HTR-8/SVneo (cell line): ENCODE measurements at places on chromosomes 2 and 18.

GRCh38 chr2:201931951-201932350 lies 101.7 kb upstream of the FZD7 start:
- DNase-seq: no peak

DNA sequence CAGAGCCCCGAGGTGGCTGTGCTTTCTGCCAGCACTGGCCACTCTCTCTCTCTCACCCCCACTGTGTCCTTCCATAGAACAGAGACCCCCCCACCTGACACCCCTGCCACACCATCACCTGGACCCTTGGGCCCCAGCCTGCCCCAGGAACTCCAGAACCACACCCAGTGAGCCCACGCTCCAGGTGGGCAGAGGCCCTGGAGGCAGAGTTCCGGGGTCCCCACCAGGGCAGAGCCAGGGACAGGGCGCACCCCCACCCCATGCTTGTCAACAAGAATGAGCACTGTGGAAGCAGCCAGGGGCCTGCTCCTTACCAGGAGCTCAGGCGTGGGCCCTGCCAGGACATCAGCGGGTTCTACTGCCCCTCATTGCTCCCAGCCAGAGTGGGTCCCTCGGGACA lies 14.6 kb downstream of the PASK start:
- no peak for DNase-seq

- no peak for DNase-seq
Observed at GRCh38 chr18:54952026-54952425, 7.2 kb downstream of the CCDC68 start.

DNA sequence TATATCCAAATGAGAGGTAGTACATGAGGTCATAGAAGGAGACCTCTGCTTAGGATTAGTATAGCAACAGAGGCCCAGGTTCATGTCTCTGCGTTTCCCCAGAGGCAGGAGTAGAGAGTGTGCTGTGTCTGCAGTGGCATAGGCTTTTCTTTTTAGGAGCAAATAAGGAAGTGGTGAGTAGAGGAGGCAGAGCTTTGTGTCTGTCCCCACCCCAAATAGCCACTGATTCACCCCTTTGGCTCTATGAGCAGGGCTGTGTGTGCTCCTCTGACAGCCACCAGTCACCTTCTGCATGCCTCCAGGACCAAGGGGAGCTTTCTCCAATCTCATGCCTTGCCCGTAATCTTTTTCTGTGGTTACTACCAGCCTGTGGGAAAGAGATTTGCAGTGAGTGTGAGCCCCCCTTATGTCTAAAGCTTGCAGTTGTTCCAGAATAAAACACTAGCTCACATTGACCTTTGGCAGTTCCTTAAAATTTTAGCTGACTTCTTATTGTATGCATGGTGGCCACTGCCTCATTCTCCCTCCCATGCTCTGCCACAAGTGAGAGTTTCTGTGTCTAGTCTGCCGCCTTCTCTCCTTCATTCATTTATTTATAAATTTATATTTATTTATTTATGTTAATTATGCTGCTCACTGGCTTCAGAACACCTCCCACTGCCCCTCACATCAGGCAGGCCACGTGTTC lies 23.5 kb upstream of the ELAC1 start:
- DNase-seq: no peak

DNA sequence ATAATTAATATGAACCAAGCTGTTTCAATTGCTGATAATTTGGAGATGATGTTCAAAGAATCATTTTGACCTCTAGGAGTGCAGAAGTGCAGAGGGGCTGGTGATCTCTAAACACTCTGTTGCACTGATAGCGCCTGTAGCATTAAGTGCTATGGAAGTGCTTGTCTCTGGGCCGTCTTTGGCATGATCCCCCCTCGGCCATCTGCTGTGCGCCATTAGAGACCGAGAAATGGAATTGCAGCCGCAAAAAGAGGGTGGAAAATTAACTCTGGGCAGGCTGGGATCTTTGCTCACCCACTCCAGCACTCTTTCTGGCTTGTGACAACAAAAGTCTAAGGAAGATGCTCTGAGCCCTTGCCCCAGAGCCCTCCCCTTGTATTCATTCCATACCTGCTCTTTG lies 23.4 kb downstream of the AKAIN1 start:
- no peak for DNase-seq

- DNase-seq: no peak
Observed at GRCh38 chr18:78727057-78727739, 252.4 kb upstream of the SALL3 start.

DNA sequence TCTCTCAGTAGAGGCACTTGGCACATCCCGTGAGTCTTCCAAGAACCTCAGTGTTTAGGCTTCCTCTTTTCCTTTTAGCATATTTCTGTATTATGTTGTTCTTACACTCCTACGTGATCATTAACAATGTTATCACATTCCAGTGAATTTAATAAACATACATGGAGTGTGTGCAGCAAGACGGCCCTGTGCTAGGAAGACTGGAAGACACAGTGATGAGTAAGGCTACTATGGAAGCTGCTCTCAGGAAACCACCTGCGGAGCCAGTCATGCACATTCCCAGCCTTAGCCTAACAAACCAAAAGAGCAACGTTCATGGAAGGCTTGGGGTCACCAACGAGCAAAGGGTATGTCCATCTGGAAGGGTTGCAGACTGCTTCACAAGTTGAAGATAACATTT lies 103.4 kb downstream of the ETAA1 start:
- DNase-seq: no peak

GRCh38 chr18:6412933-6413472 lies 1.7 kb downstream of the L3MBTL4 start:
- no peak for DNase-seq

- DNase-seq: no peak
Observed at GRCh38 chr18:52950155-52950554, 610.2 kb downstream of the DCC start.

- DNase-seq: no peak
Observed at GRCh38 chr18:34767601-34768027, 57.5 kb downstream of the DTNA start.

GRCh38 chr18:44758861-44759631 lies 78.4 kb downstream of the SETBP1 start:
- DNase-seq: no peak

DNA sequence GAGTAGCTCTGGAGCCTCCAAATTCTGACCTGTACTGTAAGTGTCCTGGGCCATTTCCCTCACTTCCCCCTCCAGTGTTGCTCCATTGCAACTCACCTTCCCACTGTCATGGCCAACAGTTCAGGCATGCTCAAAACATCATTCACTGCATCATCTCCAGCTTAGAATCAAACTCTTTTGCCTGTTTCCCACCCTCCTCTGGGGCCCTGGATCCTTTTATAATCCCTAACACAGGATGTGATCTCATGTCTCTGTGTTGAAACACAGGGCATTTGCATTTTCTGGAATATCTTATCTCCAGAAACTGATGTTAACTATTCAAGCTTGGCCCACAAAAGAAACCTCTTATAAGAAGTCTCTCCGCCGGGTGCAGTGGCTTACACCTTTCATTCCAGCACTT lies 3.0 kb downstream of the DPP4 start:
- no peak for DNase-seq

- DNase-seq: no peak
Observed at GRCh38 chr2:28824870-28825269, 14.2 kb downstream of the SPDYA start.

DNA sequence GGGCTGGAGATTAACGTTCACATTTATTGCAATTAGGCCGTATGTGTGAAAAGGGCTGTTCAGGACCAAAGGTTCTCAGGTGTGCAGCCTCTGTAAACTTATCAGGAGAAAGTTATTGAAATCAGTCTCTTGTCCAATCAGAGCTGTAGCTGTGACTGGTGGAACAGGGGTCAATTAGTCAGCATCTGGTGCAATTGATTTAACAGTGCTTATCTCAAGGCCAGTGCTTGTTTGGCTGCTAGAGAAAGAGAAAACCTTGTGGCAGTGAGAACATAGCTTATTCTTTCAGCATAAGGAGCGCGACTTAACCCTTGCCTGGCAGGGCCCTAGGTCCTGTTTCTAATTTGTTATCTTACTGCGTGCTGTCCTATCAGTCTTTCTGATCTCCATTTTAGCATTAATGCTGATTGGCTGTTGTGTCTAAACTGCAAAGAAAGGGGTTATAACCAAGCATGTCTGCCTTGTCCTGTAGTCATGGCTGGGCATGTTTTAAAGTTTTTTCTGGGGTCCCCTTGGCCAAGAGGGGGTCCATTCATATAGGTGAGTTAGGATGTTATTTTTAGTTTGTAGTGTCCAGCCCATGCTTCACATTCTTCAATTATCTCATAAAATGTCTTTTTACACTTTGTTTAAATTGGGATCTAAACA lies 66.4 kb downstream of the CYB5A start:
- DNase-seq: no peak

DNA sequence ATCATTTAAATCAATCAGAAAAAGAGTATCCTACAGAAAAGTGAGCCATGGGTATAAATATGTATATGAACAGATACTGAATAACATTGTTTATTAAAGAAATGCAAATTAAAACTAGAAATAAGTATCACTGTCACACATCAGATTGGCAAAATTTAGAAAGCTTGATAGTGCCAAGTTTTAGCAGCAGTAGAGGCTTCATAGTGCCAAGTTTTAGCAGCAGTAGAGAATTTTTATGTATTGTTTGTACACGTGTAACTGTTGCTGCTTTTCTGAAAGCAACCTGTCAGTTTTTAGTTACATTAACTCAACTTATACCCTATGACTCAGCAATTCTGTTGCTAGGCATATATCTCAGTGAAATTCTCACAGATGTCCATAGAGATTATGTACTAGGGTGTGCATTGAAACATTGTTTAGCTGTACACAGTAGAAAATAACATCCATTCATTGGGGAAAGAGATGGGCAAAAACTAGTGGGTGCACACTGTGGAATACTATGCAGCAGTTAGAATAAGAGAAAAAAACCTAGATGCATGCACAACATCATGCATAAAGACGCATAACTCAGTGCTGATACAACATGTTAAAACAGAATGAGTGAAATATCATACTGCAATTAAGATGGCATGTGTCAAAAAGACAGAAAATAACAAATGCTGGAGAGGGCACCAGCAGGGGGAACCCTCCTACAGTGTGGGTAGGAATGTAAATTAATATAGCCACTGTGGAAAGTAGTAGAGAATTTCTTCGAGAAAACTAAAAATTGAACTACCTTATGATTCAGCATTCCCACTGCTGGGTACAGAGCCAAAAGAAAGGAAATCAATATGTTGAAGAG lies 294.5 kb upstream of the NT5C1B start:
- DNase-seq: no peak

- no peak for DNase-seq
Observed at GRCh38 chr18:4125627-4126230, 329.4 kb downstream of the DLGAP1 start.

DNA sequence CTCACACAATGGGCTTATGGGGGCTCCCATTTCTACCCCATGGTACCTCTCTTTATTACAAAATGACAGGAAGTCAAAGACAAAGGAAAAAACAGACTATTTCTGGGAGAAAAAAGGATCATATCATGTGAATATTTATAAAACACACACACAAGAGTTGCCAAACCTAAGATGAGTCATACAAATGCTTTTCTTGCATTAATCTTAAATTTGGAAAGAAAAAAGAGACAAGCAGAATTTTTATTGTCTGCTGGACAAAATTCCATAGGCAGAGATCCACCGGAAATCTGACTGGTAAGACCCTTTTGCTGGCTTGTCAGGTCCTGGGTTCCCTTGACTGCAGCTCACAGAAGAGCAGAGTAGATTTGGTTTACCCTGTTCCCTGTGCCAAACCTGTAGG lies 1732.3 kb upstream of the PIK3C3 start:
- DNase-seq: no peak

- no peak for DNase-seq
Observed at GRCh38 chr2:35415942-35416341, 939.6 kb upstream of the CRIM1 start.

GRCh38 chr2:96962567-96963203 lies 23.7 kb downstream of the FAM178B start:
- DNase-seq: no peak

DNA sequence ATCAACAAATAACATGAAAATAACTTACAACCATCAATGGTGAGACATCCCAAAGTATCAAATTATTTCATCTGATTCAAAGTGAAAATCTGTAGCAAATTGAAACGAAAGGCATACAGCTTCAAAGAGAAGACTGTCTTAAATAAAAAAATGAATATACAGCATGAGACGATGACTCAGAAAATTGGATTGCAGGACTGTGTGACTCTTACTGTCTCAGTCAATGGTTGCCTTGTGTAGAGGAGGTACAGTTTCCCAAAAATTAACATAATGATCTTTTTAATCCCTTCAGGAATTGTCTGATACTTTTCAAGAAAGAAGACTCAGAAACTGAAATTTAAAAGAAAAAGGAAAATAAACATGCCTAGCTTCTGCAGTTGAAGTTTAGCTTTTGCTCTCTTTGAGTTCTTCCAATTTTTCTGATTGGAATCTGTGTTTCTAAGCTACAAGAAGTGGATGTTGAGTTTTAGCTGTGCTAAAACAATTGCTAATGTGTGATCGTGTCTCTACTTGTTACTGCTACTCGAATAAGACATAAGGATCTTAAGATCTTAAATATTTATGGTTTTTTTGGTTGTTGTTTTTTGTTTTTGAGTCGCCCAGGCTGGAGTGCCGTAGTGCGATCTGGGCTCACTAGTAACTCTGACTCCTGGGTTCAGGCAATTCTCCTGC lies 41.1 kb upstream of the EPB41L3 start:
- DNase-seq: peak; percentile 12

DNA sequence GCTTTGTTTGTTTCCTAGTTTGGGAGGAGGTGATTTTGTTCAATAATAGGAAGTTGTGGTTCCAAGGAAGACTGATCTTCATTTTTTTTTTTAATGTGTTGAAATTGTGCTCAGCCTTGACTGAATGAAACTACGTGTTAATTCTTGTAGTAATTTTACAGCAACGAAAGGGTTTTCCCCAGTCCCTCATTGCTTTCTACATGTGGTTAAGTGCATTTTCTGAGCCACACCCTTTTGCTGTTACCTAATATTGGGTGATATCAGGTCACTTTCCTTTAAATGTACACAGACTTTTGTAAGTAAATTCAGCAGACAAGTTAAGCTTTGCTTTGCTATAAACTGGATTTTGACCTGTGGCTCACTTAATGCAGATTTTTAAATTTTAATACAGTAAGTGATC lies 73.6 kb downstream of the OTX1 start:
- DNase-seq: no peak

DNA sequence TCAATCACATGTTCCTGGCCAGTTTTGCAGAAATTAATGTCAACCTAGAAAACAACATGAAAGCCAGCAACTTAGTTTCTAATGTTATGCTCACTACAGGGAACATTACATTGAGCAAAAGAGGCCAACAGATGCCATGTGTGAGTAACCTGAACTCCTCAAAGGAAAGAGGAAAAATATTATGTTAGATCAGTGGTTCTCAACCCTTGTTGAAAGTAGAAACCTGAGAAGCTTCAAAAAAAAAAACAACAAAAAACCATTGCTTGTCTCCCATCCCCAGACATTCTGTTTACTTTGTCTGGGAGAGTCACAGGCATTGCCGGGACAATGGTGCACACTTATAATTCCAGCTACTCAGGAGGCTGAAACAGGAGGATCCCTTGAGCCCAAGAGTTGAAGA lies 57.7 kb downstream of the METTL4 start:
- no peak for DNase-seq

- DNase-seq: peak; percentile 55
Observed at GRCh38 chr2:41963661-41964525, 83.9 kb upstream of the PKDCC start.

- no peak for DNase-seq
Observed at GRCh38 chr2:198525211-198525969, 721.0 kb downstream of the PLCL1 start.
